ENCODE measurements at places on chromosomes 5 and 9.
A peak's percentile ranks its signal among the peaks of the same experiment; 100 is the strongest.

DNA sequence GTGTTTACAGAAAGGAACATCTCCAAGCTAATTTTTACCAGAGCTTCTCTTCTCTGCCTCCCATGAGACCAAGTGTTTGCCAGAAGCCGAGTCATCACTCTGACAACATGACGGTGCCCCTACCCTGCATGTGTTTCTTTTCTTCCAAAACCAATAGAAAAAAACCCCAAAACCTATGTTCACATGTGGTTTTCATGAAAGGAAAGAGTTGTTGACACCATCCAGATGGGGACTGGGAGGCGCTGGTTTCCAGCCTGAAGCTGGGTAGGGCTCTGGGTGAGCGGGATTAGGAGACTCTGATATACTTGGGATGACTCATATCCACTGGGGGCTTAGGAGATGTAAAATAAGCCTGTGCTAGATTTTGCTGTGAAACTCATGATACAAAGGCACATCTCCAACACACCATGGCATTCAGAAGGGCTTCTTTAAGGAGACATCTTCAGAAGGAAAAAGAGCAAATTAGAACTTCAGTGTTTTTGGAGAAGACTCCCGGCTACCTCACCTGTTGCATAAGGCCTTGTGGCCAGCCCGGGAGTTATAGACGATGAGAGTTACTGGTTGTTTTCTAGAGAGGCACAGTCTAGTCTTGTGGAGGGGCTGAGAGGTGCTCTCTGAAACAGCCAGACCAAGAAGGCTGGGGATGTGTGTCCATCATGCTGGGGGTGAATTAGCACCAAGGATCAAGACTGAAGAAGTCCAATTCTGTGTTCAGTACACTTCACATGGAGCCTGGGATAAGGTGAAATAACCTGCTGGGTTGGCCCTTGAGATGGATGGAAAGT, 108.9 kb upstream of the LHFPL2 start:
- DNase-seq, result no peak

GRCh38 chr5:163727028-163727427, 221.6 kb downstream of the MAT2B start:
- DNase-seq, result no peak

DNA sequence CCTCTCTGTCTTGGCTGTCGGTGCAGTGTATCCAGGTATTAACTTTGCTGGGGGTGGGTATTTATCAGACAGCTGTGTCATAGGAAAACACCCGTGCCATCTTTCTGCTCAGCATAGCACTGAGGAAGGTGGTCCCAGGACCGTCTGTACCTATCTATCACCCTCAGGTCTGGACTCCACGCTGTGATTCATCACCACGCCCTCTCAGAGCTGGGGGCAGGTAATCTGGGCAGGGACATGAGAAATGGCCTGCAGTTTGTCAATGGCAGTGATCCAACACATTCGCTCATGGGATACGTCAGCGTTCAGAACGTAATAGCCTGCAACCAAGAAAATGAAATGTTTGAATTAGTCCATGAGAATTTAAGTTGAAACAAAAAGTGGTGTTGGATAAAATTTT, 151.6 kb upstream of the MAP1B start:
- no peak for DNase-seq

DNA sequence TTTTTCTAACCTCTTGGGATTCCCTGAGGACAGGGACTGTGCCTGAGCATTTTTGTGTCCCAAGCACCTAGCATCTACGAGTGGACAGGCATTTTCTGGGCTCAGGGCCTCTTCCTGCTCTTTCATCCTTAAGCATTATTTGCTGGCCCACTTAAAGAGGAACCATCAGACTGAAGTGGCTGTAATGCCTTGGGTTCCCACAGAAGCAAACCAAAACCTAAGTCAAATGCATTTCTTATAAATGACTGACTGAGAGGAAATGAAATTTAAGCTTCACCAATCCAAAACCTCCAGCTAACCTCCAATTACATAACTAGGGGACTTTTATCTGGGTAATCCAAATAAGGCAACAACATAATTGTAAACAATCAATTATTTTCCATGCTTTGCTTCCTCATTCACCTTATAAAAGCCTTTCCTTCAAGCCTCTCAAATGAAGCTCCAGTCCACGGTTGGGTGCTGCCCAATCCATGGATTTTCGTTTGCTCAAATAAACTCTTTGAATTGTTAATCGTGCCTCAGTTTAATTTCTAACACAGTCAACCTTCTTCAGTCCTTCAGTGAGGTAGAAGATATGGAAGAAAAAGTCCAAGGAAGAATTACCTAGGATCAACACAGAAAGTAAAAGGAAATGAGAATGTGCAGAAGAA, 25.3 kb upstream of the SLC31A2 start:
- DNase-seq, result no peak

GRCh38 chr5:143685246-143685815, 126.6 kb upstream of the HMHB1 start:
- no peak for DNase-seq

GRCh38 chr9:19690128-19690527, 98.7 kb downstream of the SLC24A2 start:
- no peak for DNase-seq

DNA sequence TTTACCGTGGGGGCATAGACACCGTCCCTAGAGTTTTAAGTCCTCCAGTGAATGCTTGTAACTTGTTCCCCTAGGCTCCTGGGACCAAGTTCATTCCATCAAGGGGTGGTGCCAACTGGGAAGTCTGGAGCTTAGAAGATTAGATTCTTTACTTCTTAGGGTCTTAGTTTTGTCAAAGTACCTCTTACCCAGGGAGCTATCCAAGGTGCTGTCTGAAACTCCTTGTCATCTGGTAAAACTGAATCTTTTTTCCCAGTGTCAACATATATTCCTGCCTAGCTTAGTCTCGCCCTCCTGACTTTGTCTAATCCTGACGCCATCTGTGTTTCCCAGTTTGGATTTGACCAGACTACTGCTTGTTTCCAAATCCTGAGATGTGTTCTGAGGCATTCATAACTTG, 41.6 kb downstream of the MAMDC2 start:
- no peak for DNase-seq

- DNase-seq, result no peak
Observed at GRCh38 chr9:8095672-8096086, 296.1 kb upstream of the DMAC1 start.

- no peak for DNase-seq
Observed at GRCh38 chr5:39201781-39202596, 17.4 kb downstream of the FYB1 start.

- DNase-seq, result no peak
Observed at GRCh38 chr5:178206166-178207101, 2.1 kb downstream of the HNRNPAB start.

GRCh38 chr9:107895501-107896001, 406.0 kb upstream of the KLF4 start:
- DNase-seq, result no peak

- no peak for DNase-seq
Observed at GRCh38 chr5:53219610-53220009, 110.1 kb upstream of the MOCS2 start.

DNA sequence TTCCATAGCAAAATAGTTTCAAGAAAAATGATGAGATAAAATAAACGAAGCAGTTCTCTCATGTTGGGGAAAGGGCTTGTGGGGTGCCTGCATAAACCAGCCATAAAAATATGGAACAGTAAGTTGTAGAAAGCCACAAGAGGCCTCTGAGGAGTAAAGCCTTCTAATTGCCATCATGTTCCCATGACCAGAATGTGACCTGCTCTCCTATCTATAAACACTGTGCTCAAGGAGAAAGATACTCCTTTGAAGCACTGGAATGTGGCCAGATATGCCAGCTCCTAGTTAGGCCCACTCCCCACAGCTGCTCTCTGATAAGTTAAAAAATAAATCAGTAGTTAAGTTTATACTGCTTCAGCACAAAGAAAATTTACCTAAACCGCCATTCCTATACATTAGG, 65.8 kb downstream of the SETX start:
- DNase-seq, result no peak

DNA sequence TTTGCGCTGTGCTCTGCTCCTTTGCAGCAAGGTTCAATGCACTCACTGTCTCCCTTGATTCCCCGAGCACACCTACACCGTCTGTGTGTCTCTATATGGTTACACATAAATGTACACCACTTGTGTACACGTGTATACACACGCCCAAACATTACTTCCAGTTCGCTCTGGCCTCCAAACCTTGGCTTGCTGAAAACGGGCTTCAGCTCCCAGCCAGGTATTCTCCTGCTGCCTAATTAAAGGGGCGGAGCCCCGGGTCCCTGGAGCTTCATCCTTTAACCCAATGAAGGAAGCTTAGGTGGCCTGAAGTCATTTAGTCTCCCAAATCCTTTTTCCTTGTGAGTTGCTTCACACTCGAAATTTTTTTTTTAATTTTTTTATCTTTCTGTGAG, 4.6 kb downstream of the ISL1 start:
- DNase-seq, result no peak

GRCh38 chr9:114805670-114806525, at the start of gene TNFSF15:
Gene TNFSF15 (minus strand): TSS chr9:114806039. CDS start chr9:114806012, 27 bp downstream.
- no peak for DNase-seq

- peak; percentile 78 for DNase-seq
Observed at GRCh38 chr5:141512390-141512910, 23.6 kb downstream of the PCDHGC5 start.

DNA sequence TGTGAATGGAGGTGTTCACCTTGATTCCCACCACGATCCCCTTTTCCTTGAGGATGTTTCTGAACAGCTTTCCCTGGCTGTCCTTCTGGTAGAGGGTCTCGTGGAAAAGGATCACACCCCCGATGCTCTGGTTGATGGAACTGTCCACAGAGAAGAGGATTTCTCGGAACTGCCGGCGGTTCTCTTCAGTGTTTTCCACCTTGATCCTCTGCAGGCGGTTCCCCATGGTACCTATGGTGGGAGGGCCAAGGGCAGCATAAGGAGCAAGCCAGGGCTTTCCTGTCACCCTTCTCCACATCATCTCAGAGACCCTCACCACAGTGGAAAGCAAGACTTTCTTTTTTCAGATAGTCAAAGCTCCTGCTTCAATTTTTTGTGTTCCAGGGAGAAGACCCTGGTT, 5.8 kb downstream of the ALDOB start:
- no peak for DNase-seq

DNA sequence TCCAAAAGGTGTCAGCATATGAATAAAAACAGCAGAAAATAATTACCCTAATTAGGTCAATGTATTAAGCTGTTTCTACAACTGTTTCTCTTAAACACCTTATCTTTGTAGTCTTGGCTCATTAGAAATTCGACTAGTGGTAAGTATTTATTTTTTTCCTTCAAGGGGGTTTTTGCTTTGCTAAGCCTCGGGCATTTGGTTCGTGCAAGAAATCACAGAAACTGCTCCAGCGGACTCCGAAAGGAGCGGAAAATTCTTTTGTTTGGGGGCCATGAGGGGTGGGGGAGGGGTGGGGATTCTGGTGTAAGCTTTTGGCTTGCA, 757 bp downstream of the ZBED3 start:
- no peak for DNase-seq

GRCh38 chr5:119411361-119412278, 40.7 kb upstream of the HSD17B4 start:
- no peak for DNase-seq

DNA sequence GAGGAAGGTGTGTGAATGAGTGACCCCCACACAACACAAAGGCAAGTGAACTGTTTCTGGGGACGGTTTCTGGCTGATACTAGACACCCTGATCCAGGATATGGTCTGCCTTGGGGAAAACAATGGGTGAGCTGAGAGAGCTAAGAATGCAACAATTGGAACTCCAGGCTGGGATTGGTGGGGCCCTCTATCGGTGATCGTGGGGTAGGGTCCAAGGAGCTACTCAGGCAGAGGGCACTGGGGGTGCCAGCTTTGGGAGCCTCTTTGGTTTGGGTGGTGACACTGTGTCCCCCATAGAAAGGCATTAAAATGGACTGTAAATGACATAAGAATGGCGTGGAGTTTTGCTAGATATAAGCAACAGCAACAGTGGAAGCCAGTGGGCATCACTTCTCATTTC, 439.1 kb downstream of the DMAC1 start:
- DNase-seq, result no peak

DNA sequence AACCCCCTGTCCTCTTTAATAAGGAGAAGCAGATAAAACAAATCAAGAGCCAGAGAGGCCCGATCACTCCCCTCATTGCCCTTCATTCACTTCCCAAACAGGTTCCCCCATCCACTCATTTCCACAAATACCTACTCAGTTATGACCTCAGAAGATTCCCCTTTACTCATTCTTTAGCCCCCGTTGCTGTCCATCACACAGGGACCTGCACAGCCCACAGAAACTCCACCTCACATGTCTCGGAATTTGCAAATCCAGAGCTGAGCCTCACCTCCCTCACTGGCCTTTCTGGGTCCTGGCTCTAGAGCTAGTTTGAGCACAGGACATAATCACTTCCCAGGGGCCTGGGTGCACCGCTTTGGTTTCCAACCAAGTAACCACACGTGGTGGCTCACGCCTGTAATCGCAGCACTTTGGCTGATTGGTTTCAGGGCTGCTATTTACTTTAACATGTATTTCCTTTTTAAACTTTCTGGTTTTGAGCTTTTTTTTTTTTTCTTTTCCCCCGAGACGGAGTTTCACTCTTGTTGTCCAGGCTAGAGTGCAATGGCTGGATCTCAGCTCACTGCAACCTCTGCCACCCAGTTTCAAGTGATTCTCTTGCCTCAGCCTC, 17.8 kb downstream of the ATP6V0E1 start:
- DNase-seq, result no peak

DNA sequence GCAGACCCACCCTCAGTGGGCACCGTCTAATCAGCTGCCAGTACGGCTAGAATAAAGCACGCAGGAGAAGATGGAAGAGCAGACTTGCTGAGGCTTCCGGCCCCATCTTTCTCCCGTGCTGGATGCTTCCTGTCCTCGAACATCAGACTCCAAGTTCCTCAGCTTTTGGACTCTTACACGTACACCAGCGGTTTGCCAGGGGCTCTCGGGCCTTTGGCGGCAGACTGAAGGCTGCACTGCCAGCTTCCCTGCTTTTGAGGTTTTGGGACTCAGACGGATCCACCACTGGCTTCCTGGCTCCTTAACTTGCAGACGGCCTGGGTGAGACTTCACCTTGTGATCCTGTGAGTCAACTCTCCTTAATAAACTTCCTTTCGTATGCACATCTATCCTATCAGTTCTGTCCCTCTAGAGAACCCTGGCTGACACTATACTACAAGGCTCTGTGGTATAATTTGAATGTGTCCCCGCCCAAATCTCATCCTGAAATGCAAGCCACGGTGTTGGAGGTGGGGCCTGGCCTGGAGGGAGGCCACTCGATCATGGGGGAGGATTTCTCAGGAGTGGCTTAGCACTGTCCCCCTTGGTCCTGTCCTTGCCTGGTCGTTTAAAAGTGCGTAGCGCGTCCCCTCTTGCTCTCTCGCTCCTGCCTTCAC, 31.1 kb upstream of the NRARP start:
- DNase-seq, result no peak

- DNase-seq, result no peak
Observed at GRCh38 chr5:151456321-151456940, 9.0 kb downstream of the SLC36A1 start.

DNA sequence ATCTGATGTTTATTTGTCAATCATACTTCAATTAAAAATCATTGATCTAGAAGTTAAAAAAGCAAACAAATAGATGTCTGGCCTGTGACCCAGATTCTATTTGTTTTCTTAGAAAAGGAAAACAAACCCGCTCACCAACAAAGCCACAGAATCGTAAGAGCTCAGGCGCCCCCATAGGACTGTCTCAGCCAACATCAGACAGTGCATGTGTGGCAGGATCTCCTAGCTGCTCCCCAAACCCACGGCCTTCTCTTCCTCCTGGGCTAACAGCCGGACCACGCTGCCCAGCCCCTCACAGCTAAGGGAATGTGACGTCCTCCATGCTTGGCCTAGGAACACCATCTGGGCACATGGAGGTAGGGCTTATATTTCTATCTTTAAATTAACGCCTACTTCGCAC, 19.4 kb downstream of the OR2Y1 start:
- no peak for DNase-seq
